WERI-Rb-1 (cell line): ENCODE measurements at places on chromosomes 12 and 14.

- DNase-seq = no peak
Observed at GRCh38 chr12:106220536-106220935, 27.3 kb downstream of the CKAP4 start.

DNA sequence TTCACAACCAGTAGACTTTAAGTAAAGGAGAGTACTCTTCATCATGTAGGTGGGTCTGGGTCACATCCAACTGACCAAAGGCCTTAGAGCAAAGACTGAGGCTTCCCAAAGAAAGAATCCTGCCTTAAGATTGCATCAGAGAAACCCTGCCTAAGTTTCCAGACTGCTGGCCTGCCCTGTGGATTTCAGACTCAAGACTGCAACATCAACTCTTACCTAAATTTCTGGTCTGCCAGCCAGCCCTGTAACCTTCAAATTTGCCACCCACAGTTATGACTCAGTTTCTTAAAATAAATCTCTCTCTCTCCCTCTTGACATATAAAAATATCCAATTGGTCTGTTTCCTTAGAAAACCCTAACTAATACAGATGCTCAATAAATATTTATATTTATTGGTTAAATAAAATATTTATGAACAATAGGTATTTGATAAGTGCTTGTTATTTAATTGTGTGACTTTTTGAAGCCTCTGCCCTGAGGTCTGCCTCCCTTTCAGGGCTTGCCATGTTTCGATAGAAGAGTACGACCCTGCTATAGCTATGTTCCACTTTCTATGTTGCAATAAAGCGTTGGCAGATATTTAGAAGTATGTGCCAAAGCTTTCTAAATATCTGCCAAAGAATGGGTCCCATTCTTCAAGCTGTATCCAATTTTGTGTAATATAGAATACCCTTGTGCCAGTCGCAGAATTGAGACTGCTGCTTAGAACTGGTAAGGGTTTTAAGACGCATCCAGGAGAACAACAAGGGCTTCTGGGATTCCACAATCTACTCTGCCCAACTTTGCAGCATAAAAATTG, 65.7 kb downstream of the TMEM30B start:
- no peak for DNase-seq

GRCh38 chr12:65121049-65121955, at the start of gene WIF1:
Gene WIF1 (minus strand): TSS chr12:65121305. CDS start chr12:65121191, 114 bp downstream.
- DNase-seq = peak; percentile 56

GRCh38 chr14:73879027-73879426, 7.6 kb upstream of the ZNF410 start:
- no peak for DNase-seq

DNA sequence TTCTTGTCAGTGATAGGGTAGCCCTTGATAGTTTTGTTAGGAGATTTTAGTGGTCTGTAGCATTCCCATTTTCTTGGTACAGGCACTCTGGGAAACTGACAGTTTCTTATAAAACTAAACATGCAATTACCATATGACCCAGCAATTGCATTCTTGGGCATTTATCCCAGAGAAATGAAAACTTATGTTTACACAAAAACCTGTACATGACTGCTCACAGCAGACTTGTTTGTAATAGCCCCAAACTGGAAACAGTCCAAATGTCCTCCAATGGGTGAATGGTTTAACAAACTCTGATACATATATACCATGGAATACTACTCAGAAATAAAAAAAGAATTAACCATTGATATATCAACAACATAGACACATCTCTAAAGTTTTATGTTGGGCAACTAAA, 75.5 kb downstream of the BORCS5 start:
- DNase-seq = no peak

- DNase-seq = no peak
Observed at GRCh38 chr12:67662910-67663538, 14.5 kb downstream of the DYRK2 start.

- no peak for DNase-seq
Observed at GRCh38 chr12:99386907-99387306, 260.6 kb upstream of the GARIN6 start.

DNA sequence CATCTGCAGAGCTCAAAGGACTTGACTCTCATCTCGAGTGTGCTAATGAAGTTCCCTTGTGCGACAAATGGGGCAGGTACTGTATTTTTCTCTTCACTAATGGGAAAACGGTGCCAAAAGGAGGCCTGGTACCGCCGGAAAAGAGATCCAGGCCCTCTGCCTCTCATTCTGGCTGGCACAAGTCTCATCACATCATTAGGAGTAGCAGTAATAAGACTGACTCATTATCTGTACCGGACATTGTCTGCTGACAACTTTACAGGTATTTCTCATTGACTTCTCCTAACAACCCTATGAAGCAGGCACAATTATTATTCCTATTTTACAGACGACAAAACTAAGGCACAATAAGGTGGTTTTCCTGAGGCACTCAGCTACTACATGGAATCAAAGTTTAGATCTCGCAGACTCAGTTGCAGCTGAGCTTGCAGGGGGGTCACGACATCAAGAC, 668 bp downstream of the APPL2 start:
- DNase-seq = no peak

- no peak for DNase-seq
Observed at GRCh38 chr12:113237748-113238147, 16.5 kb downstream of the TPCN1 start.

GRCh38 chr14:53461858-53462257, 308.7 kb upstream of the DDHD1 start:
- no peak for DNase-seq

DNA sequence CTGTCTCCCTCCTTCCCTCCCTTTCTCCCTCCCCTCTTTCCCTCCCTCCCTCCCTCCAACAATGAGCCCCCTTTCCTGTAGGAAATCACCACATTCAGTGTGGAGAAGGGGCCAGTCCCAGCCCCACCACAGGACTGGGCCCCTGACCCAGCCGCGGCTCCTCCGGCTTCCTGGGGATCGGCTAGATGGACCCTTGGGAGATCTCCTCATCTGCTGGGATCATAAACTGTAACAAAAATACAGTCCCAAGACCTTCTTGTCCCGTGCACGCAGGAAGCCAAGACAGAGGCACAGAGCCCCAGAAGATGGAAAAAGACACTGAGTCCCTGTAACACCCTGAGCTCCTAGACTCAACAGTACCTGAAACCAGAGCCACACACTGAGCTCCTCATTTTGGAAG, 23.9 kb downstream of the DIO3 start:
- DNase-seq = no peak

- no peak for DNase-seq
Observed at GRCh38 chr12:93848523-93849101, 171.4 kb downstream of the CRADD start.
